ENCODE measurements at places on chromosomes 2 and 18.

DNA sequence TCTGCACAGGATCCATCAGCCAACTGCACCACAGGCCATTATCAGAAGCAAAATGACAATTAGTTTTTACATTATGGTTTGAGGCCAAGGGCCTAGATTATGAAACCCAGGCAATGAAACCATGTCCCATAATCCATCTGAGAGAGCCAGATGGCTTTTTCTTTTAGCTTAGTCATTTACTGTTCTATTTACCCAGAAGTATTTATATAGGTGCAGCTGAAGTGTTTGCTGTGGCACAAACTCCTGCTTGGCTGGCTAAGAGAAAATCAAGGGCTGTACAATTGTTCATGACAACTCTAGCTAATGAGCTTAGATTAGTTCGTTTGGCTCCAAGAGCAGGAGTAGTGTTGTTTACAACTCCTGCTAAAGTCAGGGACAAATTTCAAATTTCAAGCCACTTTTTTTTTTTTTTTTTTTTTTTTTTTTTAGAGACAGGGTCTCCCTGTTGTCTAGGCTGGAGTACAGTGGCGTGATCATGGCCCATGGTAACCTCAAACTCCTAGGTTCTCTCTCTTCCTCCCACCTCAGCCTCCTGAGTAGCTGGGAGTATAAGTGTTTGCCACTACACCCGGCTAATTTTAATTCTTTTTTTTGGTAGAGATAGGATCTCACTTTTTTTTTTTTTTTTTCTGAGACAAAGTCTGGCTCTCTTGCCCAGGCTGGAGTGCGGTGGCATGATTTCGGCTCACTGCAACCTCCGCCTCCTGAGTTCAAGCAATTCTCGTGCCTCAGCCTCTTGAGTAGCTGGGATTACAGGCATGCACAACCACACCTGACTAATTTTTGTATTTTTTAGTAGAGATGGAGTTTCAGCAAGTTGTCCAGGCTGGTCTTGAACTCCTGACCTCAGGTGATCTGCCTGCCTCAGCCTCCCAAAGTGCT is 18.4 kb upstream of the REV1 start:
- no peak for DNase-seq

DNA sequence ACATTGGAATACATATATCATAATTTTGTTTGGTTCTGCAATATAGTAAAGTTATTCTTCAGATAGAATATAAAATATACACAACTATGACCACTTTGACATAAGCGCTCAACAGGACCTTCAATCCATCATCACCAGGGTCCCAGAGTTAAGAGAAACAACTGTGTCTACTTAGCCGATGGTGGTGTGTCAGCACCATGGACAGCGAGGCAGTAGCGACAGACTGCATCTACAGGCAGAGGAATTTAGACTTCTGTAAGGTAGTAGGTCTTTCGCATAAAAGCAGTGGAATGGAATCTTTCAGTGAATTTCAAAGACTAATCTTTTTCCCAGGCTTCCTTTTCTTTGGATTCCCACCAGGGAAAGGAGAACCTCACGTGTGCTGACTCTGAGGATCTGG is 20.5 kb upstream of the LRPPRC start:
- DNase-seq = no peak

DNA sequence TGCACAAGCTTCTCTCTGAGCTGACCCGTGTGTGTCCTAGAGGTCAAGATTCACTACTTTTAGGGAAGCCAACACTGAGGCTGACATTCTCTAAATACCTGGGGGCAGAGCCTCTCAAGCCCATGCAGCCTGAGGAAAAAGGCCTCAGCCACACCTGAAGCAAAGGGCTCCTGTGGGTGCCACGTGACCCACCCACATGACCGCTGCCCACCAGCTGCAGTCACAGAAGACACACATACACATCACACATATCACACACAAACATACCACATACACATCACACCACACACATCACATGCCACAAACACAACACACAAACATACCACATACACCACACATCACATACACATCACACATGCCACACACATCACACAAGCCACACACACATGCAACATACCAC is 14.6 kb downstream of the TMEM177 start:
- no peak for DNase-seq

DNA sequence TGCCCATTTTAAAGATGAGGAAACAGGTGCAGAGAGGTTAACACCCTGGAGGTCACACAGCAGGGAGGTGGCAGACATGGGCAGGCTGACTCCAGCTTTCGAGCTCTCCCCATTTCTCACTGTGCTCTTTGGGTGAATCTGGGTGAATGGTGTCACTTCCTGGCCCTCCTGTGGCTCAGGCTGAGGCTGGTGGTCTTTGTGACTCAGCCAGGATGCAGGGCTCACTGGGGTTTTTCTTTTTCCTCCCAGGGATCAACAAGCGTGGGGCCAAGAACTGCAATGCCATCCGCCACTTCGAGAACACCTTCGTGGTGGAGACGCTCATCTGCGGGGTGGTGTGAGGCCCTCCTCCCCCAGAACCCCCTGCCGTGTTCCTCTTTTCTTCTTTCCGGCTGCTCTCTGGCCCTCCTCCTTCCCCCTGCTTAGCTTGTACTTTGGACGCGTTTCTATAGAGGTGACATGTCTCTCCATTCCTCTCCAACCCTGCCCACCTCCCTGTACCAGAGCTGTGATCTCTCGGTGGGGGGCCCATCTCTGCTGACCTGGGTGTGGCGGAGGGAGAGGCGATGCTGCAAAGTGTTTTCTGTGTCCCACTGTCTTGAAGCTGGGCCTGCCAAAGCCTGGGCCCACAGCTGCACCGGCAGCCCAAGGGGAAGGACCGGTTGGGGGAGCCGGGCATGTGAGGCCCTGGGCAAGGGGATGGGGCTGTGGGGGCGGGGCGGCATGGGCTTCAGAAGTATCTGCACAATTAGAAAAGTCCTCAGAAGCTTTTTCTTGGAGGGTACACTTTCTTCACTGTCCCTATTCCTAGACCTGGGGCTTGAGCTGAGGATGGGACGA is 13.2 kb downstream of the ITM2C start:
- DNase-seq = peak; percentile 64

DNA sequence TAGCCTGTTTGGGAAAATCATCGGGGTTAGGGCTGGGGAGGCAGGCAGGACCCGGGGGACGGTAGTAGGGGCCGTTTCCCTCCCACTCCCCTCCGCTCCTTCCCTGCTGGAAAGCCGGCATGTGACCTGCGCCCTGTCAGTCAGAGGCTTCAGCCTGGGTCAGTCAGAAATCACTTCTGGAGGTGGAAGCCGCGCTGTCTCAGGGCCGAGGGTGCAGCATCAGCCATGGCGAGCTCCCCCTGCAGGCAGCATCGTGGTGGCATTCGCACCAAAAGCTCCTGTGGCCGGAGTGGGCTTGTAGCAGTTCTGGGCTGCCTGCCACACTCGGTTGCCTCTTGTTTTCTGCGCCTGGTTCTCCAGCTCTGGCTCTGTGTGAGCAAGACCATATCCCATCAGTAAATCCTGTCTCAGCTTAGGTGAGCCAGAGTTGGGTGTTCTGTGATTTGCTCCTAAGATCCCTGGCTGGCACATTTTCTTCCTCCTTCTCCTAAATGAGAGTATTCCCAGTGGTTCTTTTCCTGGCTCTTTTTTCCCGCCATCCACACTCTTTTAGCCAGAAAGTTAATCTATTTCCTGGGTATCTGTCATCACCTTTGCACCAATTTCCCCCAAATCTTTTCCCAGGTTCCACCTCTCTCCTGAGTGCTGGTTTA is 123.9 kb upstream of the CD302 start:
- DNase-seq = peak; percentile 61
